ENCODE measurements at places on chromosomes 1 and 21.

DNA sequence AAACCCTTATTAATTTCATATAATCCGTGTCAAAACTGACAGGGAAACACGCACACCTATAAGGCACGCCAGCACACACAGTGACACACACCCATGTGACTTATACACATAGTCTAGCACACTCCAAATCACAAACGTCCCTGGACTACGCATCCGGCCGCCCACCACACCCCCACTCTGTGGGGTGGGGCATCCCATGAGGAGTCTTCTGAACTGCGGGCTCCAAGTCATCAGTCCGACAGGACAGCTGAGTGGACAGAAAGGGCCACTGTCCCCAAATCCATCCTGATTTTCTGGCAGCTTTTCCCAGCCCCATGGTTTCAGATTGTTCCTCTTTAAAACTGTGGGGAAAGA, 829 bp downstream of the PEA15 start:
- peak; percentile 43 for DNase-seq

DNA sequence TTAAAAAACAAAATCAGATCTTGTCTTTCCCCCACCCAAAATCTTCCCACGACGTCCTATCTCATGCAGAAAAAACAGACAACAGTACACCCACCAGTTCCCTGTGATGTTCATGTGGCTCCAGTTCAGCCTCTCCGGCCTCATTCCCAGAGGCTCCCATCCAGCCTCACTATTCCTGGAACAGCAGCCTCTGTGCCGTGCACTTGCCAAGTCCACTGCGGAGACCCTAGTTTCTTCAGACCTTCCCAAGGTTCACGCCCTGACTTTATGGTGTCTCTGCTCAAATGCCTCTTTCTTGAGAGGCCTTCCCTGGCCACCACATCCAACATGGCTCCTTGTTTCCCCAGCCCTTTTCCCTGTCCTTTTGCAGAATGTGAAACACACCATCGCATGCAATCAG, 106.3 kb upstream of the BACE2 start:
- no peak for DNase-seq

DNA sequence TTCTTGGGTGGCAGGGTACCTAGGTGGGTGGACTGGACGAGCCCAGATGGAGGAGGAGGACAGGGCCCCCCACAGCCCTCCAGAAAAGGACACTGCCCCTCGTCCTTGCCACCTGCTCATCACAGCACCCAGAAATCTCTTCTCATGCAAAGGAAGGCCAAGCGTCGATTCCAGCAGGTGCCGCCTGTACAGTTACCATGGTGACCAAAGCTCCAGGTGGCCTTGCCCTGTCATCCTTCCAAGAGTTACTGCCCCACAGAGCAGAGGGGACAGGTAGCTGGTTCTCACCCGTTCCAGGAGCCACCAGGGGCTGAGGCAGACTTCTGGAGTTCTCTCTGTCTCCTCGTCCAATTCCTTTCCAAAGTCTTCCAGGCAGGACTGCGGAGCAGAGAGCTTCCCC, 119.9 kb upstream of the VAMP3 start:
- no peak for DNase-seq

GRCh38 chr1:167095368-167095767, 1.5 kb downstream of the STYXL2 start:
- DNase-seq = no peak

GRCh38 chr1:231395076-231395997, 26.8 kb downstream of the EGLN1 start:
- DNase-seq = no peak

- DNase-seq = no peak
Observed at GRCh38 chr1:8174807-8175206, 143.1 kb upstream of the SLC45A1 start.

GRCh38 chr1:185406006-185406690, 89.1 kb upstream of the IVNS1ABP start:
- no peak for DNase-seq

- DNase-seq = no peak
Observed at GRCh38 chr1:170776252-170776651, 112.3 kb downstream of the PRRX1 start.

DNA sequence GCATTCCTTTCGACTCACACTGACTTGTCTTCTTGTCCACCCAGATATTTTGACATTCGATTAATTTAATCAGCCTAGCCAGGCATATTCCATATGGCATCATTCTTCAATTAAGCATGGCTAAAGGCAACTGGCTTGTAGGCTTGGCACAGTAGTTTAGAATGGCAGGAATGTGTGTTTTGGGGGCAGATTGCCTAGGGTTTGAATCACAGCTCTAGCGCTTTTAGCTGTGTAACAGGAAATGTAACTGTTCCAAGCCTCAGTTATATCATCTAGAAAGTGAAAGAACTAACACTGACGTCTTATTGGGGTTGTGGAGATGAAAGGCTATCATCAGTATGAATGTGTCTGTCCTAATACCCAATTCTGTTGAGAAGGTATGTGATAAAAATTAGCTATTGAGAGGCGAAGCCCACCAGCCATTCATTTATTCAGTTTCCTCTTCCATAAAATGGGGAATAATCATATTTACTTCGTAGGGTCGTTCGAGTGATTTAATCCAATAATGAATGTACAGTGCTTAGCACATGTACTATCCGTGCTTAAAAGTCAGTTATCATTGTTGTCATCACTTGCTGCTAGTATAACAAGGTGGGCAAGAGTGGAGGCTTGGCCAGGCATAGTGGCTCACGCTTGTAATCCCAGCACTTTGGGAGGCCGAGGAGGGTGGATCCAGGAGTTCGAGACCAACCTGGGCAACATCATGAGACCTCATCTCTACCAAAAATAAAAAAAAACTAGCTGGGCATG, 41.6 kb upstream of the GRHL3 start:
- DNase-seq = no peak

DNA sequence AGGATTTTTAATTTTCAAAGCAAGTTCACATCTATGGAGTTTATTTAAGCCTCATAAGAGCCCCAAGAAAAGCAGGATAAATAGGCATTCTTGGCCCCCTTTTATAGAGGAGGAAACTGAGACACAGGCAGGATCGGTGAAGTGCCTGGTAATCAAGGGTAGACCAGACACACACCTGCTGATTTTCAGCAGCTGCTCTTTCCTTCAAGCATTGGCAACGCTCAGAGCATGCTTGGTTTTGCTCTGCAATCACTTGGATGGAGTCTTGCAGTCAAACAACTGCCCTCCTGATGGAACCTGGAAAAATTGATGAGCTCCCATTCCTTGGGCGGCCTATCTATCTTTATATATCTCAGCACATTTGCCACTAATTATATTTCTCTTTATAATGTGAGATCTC, 478.9 kb upstream of the CAMK1G start:
- no peak for DNase-seq

DNA sequence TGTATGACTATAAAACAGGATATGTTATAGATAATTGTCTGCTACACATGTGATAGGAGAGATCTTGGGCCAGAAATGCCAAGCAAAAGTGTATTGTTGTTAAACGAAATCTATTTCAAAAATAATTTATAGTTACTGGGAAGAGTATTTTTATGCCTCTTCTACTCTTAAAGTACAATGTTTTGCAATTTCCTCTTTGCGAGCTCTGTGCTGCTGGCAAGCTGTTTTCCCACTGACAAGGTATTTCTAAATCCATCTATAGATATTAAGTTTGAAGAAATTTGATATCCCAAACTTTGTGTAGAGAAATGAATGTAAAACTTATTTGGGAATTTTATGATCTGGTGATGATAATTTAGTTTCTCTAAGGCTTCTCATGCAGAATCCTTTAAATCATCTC, 63.3 kb upstream of the PTGFR start:
- no peak for DNase-seq

DNA sequence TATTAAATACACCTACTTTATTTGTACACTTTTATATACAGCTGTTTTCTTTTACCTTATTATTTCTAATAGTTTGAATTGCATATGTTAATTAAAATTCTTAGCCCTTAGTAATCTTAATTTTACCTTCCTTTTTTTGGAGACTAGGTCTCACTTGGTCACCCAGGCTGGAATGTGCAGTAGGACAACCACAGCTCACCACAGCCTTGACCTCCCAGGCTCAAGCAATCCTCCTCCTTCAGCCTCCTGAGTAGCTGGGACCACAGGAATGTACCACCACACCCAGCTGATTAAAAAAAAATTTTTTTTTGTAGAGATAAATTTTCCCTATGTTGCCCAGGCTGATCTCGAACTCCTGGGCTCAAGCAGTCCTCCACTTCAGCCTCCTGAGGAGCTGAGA, 15.0 kb upstream of the SDC3 start:
- DNase-seq = no peak

DNA sequence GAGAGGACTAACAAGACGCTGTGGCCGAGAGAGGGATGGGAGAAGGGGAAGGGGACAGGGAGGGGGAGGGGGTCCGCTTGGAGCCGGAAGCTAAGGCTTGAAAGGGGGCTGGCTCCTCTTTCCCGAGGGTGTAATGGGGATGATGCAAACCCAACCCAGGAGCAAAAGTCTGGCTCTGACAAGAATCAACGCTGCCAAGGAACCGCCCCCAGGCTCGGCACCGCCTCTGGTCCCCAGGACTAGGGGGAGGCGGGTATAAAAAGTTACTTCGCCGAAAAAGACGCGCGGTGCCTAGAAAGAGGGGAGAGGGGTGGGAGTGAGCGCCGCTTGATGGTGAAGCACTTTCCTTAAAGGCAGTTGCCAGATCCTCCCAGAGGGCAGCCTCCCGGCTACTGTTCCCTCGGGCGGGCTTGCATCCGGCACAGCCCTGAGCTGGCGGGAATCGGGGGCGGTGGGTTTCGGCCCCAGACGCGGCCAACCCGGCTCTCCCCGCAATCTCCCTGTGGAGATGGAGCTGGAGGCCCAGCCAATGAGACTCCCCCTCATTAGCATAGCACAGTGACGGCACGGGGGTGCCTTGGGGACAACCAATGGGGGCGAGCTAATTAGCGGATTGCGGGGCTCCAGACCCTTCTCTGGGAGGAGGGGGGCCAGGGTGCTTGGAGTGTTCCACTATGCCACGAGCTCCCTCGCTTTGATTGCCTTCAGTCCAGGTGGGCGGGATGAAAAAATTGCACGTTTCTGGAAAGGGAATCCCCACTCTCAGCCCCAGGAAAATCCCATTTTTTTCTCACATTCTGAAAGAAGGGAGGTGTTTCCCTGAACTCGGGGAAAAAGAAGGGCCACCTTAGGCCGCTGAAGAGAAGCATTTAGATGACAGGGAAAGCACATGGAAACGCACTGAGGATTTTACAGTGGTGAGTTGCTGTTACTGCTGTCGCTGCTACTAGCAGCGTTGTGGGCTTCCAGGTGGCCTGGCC, at the start of gene KCNT2:
KCNT2 (minus strand) TSS at position 51 of the 980 bp plus-strand sequence. CDS start 131 bp downstream, outside the sequence.
- DNase-seq = no peak

GRCh38 chr1:184016169-184016568, 21.4 kb downstream of the COLGALT2 start:
- DNase-seq = no peak

GRCh38 chr1:67723620-67724019, 38.6 kb downstream of the GADD45A start:
- DNase-seq = no peak

GRCh38 chr1:26820784-26821269, 5.7 kb upstream of the ZDHHC18 start:
- DNase-seq = no peak

GRCh38 chr21:17538576-17538975, 25.7 kb downstream of the CXADR start:
- no peak for DNase-seq

GRCh38 chr1:201385299-201385891, 7.9 kb upstream of the TNNT2 start:
- no peak for DNase-seq

DNA sequence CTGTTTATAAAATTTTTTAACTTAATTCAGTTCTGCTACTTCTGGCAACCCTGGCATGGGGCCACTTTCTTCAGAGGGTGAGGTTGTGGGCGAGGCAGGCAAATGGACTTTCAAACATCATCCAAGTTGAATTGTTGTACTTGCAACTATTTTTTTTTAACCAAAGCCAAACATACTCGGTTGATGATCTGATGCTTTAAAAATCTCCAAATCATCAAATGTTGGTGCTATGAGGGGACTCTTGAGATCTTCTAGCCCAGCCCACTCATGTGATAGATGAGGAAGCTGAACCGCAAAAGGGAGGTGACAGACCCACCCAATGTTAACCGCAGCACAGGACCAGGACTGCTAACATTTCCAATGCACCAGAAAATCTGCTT, 6.7 kb downstream of the SLC1A7 start:
- no peak for DNase-seq

- no peak for DNase-seq
Observed at GRCh38 chr1:212600980-212601379, 7.6 kb upstream of the ATF3 start.

GRCh38 chr1:53306168-53306567, 21.7 kb downstream of the LRP8 start:
- no peak for DNase-seq

- DNase-seq = no peak
Observed at GRCh38 chr1:66351478-66351877, 182.5 kb upstream of the SGIP1 start.

DNA sequence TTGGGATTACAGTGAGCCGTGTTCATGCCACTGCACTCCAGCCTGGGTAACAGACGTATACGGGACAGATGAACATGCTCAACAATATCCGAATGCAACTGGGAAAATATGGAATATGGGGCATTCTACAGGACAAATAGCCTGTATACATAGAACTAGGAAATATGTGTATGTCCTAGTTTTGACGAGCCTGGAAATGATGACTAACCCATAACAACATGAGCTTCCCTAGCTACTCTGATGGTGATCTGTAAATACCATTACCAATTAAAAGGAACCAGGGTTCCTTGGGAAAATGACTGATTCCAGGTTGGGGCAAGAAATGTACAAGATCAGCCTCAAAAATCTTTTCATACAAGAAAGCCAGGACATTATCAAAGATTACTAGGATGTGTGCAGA, 42.8 kb upstream of the ARTN start:
- no peak for DNase-seq

DNA sequence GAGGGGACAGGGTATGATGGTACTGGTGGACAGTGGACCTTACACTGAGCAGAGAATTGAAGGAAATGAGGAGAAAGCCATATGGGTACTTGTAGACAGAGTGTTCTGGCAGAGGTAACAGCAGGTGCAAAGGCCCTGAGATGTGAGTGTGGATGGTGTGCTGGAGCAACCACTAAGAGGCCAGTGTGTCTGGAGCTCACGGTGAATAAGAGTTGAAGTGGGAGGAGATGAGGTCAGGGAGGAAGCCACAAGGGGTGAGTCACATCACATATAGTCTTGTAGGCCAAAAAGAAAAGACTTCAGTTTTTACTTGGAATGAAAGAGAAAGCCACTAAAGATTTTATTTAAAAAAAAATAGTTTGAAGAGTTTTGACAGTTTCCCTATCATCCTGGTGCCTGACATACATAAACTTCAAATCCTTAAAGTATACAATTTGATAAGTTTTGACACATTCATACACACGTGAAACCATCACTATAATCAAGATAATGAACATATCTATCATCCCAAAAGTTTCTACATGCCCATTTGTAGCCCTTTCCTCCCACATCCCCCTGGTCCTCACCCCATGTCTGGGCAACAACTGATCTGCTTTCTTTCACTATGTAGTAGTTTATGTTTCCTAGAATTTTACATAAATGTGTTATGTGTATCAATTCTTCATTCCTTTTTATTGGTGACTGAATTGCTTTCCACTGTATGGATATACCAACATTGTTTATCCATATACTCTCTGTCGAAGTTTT, 148.4 kb downstream of the GPATCH2 start:
- DNase-seq = no peak

- DNase-seq = no peak
Observed at GRCh38 chr21:43626390-43626789, 32.9 kb downstream of the HSF2BP start.

Measured in thoracic aorta (tissue), 2 donors.